GM23248 (cell line): ENCODE measurements at places on chromosomes 12 and 14. TPM values are rescaled to one million over a fixed set of nuclear protein-coding genes. Genes with fewer than 3 reads are reported as not detected.
A peak's percentile ranks its signal among the peaks of the same experiment; 100 is the strongest.

Gene PPP2R5E
- 16.9 and 21.8 TPM in 2 replicates for total RNA-seq

Gene CLEC4A
- not detected in 2 replicates for total RNA-seq

DNA sequence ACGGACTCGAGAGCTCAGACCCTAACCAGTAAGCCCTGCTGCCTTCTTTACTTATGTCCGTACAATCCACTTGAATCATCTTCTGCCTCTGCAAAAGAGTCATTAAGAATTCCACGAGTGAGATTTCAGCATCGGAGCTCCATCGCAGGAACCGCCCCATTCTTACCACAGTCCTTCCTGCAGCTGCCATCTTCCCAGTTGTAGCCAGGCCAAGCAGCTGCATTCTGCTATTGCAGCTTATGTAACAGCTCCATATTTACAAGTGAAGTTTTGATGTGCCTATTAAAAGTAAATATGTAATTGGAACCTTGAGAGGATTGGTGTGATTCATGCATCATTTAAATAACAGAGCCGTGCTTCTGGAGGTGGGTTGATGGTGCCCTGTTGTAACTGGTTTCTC lies 157.4 kb downstream of the KICS2 start:
- DNase-seq: no peak

DNA sequence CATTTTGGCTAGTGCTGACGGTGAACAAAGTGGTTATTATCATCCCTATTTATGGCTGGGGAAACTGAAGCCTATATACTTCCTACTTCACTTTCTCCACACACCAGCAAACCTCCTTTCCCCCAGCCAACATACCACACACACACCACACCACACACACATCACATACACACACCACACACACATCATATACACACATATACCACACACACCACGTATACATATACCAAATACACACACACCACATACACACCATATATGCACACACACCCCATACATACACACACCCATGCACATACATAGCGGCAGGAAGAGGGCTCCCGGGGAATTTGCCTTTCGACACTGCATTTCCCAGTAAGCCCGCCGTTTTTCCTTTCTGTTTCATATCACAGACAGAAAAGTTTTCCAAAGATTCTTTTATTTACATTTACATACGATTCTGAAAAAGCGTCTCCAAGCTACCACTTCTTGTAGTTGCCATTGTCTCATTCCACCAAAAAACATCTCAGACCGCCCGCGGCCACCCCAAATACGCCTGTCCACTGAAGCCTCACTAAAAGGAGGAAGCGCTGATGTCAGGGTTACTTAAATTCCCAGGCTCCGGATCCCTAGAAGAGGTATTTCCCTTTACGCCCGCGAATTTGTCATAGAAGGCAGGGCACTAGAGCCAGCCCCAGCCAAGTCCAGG lies 823 bp upstream of the RAB5B start:
- DNase-seq: no peak

- no peak for DNase-seq
Measured at GRCh38 chr12:13032164-13032563, 12.0 kb upstream of the FAM234B start.

DNA sequence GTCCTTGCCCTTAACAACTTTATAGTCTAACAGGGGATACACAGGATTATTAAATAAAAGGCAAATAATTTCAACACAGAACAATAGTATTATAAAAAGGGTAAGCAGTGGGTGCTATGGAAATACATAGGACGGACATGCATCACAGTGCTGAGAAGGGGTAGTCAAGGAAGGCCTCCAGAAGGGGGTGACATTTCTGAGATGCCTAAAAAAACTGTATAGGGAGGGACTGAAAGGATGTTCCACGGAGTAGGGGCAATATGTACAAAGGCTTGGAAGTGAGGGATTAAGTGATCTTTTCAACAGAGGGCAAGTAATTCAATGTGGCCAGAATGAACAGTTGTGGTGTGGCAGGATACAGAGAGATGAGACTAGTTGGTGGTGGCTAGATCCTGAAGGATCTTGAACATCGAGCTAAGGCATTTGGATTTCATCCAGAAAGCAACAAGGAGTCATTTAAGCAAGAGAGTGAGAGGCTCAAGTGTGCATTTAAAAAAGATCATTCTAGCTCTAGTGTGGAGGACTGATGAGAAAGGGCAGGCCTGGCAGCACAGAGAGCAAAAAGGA lies 8.9 kb upstream of the ATP5MC2 start:
- no peak for DNase-seq

- peak; percentile 2 for DNase-seq
Measured at GRCh38 chr12:125773033-125773640, 707.9 kb downstream of the AACS start.

- DNase-seq: peak; percentile 74
Measured at GRCh38 chr14:105419195-105420091, at the start of gene MTA1. TSS of gene MTA1 (plus strand) at chr14:105419827. CDS start at chr14:105420036, 209 bp downstream.

- peak; percentile 36 for DNase-seq
Measured at GRCh38 chr14:22588526-22589095, 413 bp downstream of the DAD1 start.

DNA sequence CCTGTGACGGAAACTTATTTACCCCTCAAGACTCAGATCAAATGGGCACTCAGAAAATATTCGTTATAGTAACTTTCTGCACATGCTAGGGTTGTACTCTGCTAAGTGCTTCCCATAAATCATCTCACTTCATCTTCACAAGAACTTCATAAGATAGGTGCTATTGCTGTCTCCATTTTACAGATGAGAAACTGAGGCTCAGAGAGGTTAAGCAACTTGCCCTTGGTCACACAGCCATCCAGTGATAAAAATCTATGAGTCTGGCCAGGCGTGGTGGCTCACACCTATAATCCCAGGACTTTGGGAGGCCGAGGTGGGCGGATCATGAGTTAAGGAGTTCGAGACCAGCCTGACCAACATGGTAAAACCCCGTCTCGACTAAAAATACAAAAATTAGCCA lies 33.2 kb upstream of the LHX5 start:
- DNase-seq: no peak

- no peak for DNase-seq
Measured at GRCh38 chr14:68039593-68039992, 220.0 kb downstream of the RAD51B start.

DNA sequence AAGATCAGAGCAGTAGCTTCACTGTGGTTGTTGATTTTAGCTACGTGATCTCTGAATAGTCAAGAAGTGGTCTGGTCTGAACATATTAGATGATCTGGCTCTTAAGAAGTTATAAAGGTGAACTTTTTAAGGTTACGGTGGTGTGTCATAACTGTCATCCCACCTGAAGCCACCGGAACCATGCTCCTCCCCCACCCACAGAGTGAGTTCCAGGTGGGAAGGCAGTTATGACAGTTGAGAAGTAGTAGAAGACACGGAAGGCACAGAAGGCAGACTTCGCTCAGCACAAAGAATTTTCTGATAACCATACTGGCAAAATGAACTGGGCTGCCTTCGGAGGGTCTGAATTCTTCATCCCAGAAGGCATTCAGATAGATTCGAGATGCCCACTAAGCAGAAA lies 90.0 kb upstream of the RIC8B start:
- no peak for DNase-seq
